ENCODE measurements at places on chromosomes 6 and 20.

- no peak for DNase-seq
These were observed 23.1 kb downstream of the TFAP2A start for GRCh38 chr6:10391799-10392198.

DNA sequence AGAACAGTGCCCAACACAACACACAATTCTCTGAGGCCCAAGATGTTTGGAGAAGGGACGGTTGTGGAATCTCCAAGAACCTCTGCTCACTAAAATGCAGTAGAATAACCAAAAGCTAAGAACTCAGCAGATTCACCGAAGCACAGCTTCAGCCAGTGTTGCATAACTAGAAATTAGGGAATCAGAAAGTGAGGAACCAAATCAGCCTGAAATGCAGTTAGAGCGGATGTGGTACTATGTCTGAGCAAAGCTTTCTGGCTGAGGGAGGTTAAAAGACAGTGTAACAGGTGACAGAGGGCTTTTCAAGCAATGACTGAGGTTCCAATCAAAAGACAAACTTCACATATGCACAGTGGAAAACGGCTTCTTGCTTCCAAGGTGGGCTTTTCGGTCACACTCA is 197.9 kb upstream of the KCNK16 start:
- peak; percentile 77 for DNase-seq

DNA sequence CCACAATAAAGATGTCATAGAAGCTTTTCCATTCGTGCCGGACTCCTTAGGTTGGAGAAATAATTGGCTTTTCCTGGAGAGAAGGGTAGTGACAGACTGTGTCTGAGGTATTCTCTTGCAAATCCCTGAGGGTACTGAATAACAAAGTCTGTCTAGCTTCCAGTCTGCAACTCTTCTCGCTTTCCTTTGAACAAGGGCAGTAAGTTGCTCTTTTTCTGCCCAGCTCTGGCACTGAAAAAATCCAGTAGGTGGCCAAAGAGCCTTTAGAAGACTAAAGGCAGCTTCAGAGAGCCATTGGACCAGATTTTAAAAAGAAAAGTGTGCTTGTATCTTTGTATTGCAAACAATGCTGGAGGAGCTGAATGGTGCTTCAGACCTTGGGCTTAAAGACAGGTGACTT is 20.7 kb upstream of the RREB1 start:
- no peak for DNase-seq

GRCh38 chr6:89613790-89614189 is 24.8 kb downstream of the LYRM2 start:
- DNase-seq = no peak

DNA sequence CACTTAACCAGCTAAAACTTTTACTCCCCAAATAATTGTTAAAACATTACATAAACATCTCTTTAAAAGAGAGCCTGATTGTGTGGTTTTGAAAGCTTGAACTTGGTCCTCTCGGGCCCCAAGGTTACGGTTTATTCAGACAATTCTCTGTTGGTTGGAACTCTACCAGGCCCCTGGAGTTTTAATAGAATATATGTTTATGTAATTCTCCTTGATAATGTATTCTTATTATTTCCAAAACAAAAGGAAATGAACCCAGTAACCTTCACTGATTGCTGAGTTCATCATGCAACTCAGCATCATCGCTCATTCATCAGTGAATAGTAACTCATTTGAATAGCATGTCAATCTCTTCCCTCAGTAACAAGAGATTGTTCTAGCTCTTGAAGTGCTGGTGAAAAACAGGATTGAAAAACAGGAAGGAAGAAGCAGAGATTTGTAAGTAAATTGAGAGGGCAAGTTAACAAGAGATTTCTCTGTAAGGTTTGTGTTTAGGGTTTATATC is 464.5 kb upstream of the MARCKS start:
- no peak for DNase-seq

GRCh38 chr6:43464337-43464736 is 9.0 kb upstream of the DLK2 start:
- no peak for DNase-seq

- DNase-seq = no peak
These were observed 10.5 kb upstream of the FAM83C start for GRCh38 chr20:35302421-35303335.

DNA sequence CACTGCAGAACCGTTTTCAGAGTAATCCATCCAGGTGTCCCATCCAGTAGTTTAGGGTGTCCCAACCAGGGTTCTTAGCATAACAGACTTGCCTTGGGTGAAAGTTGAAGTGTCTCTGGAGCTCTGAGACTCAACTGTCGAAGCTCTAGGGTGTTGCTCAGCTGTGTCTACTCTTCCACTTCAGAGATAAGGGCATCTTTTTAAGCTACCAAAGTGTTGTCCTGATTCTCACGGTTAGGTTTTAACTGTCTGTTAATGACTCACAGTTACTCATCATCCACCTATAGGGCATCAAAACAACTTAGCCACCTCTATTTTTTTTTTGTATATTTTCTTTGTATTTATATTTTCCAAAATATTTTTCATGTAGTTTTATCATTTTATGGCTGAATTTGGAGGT is 36.9 kb upstream of the TBX18 start:
- no peak for DNase-seq

- DNase-seq = no peak
These were observed 162.8 kb upstream of the AFDN start for GRCh38 chr6:167663784-167664443.

DNA sequence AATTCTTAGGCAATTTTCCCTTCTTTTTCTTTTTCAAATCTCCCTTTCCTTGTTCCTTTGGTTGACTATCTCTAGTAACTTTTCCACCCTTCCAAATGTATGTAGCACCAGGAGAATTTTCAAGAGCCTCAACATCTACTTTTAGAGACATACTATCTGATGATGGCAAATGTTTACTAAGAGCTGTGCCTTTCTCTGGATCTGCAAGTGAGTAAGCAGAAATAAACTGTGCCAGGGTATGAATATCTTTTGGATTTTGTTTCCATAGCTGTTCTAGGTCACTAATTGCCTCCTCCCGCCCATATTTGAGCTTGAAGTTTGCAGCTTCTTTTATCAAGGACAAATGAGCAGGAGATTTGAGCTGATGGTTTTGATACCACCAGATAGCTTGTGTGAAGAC is 69.5 kb downstream of the GTF2H5 start:
- no peak for DNase-seq

DNA sequence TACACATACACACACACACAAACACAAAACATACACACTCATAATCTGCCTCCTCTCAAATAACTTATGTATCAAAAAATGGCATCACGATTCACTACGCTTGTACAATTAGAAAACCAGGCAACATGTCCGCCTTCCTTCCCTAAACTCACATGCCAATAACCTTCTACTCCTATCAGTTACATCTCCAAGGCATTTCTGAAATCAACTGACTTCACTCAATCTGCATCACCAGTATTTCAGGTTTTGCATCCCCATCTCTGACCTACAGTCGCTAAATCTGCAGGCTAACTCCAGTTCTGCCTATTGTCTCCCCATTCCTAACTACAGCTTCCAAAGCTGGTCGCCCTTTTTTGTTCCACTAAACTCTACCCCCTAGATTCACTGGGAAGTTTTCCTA is 217.5 kb downstream of the PTPRK start:
- DNase-seq = no peak

DNA sequence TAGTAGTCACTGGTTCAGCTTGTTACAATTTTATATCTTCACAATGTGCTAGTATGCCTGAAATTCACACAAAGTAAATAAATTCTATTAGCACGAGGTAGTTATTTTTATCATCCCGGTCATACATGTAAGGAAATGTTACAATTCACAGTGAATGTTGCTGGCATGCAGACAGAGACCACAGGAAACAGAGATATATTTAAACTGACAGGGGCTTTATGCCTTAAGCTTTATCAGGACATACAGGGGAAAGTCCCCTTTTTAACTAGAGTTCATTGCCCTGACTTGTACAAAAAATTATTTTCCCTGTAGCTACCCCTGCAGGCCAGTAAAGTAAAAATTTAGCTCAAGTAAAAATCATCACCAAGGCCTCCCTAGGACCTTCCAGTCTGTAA is 712.0 kb upstream of the NRSN1 start:
- peak; percentile 5 for DNase-seq

DNA sequence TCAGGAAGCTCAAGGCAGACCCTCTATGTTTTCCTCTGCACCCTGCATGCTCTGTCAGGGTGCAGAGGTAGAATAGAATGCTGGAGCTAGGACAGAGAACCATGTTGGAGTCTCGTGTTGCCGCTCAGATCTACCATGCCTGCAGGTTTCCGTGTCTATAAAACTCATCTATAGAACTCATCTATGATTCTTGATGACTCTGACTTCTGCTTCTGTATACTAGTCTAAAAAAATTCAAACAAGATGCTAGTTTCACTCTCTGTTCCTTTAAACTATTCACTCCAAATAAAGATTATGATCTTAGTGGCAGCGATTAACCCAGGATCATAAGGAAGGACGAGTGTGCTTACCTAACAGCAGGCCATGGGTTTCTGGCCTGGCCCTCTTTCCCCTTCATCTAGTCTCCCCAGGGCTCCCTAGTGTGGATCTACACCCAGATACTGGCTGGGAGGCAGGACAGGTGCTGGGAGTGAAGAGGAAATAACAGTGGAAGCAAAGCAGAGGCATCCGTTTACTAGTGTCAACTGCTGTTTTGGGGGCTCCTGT is 162.7 kb upstream of the SUPT3H start:
- no peak for DNase-seq

GRCh38 chr6:5814116-5814515 is 192.6 kb downstream of the NRN1 start:
- no peak for DNase-seq

DNA sequence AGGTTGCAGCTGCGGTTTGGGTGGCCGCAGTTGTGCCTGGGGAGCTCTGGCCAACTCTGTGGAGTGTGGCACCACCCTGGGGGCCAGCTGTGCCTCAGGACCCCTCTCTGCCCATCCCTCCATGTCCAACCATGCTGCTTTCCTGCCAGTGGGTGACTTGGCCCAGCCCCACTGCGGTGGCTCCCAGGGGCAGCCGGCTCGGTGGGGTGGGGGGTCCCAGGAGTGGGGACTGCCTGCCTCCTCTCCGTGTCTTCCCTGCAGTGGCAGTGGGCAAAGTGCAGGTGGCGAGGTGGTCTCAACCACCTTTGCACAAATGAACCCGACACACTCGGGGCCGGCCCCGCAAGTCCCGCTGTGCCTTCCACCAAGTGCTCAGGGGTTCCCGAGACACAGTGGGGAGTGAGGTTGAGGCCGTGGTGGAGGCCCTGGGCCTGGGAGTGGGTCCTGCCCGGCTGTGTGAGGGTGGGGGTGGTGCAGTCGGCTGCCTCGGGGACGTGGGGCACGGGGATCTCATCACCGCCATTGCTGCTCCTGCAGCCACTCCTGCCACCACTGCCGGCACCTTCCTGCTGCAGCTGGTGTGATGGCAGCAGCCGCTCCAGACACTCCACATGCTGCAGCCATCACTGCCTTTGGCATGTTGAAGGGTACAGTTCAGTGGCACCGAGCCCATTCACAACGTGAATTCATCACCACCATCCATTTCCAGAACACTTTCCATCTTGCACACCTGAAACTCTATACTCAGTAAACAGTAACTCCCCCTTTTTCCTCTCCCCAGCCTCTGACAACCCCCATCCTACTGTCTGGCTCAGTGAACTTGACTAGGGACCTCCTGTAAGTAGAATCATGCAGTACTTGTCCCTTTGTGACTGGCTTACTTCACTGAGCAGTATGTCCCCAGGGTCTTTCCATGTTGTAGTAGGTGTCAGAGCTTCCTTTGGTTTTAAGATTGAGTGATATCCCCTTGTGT is 10.7 kb upstream of the SLCO4A1 start:
- DNase-seq = no peak

GRCh38 chr6:56851541-56852259 is 103.2 kb upstream of the BEND6 start:
- DNase-seq = peak; percentile 8

GRCh38 chr20:53332022-53332837 is 261.4 kb downstream of the ZNF217 start:
- no peak for DNase-seq

GRCh38 chr6:52754443-52754842 is 8.8 kb downstream of the GSTA2 start:
- DNase-seq = no peak

DNA sequence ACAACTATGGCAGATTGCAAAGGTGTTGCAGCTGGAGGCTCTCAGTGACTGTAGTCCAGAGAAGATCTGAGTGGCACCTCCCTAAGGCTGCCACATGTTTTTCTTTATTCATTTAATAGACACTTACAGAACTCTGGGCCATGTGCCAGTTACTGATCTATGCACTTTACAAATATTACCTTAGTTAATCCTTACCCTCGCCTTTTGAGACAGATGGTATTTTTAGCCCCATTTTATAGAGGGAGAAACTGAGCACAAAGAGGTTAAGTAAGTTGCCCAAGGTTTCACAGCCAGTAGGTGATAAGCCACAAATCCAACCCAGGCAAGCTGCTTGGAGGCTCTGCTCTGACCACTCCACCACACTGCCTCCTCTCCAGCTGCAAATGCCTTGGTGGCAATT is 6.5 kb upstream of the SCRT2 start:
- DNase-seq = no peak

DNA sequence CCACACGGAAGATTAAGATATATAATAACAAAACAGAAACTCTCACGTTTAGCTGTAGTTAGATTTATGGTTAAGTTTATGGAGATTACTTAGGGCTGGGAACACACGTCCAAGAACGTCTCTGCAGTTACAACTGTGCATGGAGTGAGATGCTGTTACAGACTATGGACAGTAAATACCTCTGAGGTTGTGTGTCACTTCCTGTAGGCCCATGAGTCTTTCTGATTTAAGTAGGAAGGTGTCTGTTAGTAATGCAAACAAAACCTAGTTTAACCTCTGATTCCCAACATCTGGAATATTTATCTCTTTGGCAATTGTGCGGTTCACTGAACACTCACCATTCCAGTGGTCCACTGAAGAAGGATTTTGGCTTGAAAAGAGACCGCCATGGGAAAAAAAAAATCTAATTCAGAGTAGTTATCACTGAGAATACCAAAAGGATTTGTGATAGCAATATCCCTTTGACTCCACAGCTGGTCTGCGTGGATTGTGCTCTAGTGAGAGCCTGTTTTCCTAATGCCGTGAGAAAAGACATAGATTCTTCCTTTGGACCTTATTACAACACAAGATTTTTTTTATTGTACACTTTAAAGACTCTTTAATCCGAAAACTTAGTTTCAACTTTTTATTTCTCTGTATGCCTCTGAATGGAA is 478.2 kb upstream of the CITED2 start:
- no peak for DNase-seq

DNA sequence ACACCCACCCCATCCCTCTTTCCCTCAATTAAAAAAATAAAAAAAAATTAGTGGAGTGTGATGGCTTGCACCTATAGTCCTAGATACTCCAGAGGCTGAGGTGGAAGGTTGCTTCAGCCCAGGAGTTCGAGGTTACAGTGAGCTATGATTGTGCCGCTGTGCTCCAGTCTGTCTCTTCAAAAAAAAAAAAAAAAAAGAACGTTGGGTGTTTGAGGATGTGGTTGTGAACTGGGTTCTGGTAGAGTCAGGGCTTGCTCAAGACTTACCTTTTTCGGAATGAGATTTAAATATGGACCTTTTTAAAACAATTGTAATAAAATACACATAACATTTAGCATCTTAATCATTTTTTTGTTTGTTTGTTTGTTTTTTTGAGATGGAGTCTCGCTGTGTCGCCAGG is 211.9 kb downstream of the OR2B2 start:
- DNase-seq = peak; percentile 53

- DNase-seq = no peak
These were observed 7.3 kb downstream of the TRDN start for GRCh38 chr6:123629258-123629941.

GRCh38 chr20:59515013-59515905 is 89.1 kb upstream of the PHACTR3 start:
- DNase-seq = no peak

All from Jurkat, Clone E6-1 (cell line).